ENCODE measurements at places on chromosomes 4 and X. TPM values are rescaled to one million over a fixed set of nuclear protein-coding genes. Genes with fewer than 3 reads are reported as not detected.

Gene CT45A8
- not detected for total RNA-seq

GRCh38 chr4:78742300-78742699, 33.9 kb upstream of the BMP2K start:
- no peak overlapping the region for H3K27ac ChIP-seq
- DNase-seq: no peak
- no peak overlapping the region for H3K4me3 ChIP-seq
- H3K36me3 ChIP-seq: no peaks in the 10 kb centered on the region
- H3K4me1 ChIP-seq: no peaks in the 10 kb centered on the region

DNA sequence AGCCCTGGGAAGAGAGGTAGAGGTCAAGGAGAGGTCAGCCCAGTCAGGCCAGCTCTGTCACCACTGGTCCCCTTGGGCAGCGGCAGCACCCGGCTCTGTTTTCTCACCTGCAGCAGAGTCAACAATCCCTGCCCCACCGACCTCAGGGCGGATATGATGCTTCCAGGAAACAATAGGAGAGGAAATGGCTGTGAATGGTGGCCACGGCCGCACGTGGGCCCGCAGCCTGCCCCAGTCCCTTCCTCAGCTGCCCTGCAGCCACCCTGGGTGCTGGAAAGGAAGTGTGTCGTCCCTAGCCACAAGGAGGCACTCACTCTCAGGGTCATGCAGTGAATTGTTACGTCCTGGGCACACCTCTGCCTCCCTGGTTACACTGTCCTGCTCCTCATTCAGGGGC, 92.5 kb upstream of the ENPP6 start:
- no peaks in the 10 kb centered on the region for H3K36me3 ChIP-seq
- DNase-seq: no peak
- H3K4me1 ChIP-seq: peaks cover 21% of the 10 kb centered on the region
- no peaks in the 10 kb centered on the region for H3K27me3 ChIP-seq
- H3K27ac ChIP-seq: no peak overlapping the region

- no peaks in the 10 kb centered on the region for H3K36me3 ChIP-seq
- no peaks in the 10 kb centered on the region for H3K4me1 ChIP-seq
- H3K4me3 ChIP-seq: no peak overlapping the region
- H3K27ac ChIP-seq: no peak overlapping the region
- no peaks in the 10 kb centered on the region for H3K27me3 ChIP-seq
Observed at GRCh38 chr4:21728304-21728703, 220.3 kb downstream of the KCNIP4 start.

Gene MGARP
- total RNA-seq: 0.38 TPM

Gene IBSP
- not detected for total RNA-seq

DNA sequence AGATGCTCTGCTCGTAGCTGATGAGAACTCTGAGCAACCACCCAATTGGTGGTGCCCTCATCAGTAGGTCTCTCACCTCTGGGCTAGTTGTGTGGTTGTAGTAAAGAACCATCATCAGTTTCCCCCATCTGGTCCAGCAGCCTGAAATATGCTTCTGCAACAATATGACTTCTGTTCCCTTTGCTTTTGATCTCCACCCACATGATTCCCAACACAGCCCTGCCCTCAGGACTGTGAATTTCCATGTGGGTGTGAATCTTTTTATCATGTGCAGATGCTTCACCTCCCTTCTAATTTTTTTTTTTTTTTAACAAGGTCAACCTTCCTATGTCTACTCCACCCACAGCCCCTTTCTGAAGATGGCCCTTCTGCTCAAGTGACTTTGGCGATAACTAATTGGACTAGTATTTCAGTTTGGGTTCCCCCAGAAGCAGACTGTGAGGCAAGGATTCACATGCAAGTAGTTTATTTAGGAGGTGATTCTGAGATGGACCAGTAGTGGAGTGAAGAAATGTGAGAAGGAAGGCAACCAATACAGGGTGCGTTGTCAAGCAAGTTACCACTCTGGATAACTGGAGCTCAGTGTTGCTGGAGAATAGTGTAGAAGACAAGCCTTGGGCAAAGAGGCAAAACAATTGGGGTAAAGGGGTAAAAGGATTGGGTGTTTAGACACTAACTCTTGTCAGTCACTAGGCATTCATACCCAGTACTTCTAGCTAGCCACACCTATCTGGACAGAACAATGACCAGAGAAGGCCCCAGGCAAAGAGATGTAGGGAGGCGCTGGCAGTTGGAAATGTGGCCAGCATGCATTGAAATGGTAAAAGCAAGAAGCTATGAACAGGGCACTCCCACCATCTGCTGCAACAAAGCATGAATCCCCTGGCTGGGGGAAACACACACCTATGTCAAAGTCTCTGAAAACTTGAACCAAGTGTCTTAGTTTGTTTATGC, 466.2 kb downstream of the BCOR start:
- no peaks in the 10 kb centered on the region for H3K27me3 ChIP-seq
- no peaks in the 10 kb centered on the region for H3K4me1 ChIP-seq
- DNase-seq: no peak
- no peak overlapping the region for H3K27ac ChIP-seq
- H3K36me3 ChIP-seq: no peaks in the 10 kb centered on the region

DNA sequence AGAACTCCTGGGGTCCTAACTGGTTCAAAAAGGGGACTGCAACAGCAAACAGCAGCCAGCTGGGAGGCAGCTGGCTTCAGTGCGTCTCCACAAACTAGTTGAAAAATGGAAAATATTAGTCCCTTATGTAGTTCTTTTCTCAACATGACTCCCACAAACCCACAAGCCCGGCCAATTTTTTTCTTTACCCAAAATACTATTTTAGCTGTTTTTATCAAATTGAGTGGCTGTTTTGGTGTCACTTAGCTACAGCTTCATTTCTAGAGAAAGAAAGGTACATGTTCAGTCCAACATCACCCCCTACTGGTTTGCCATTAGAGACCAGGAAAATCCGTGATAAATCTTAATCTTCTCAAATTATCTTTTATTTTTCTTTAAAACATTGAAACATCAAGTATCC, 97.2 kb downstream of the GUCY2F start:
- H3K27ac ChIP-seq: no peak overlapping the region
- no peaks in the 10 kb centered on the region for H3K27me3 ChIP-seq
- H3K4me3 ChIP-seq: no peak overlapping the region
- no peaks in the 10 kb centered on the region for H3K36me3 ChIP-seq
- H3K4me1 ChIP-seq: no peaks in the 10 kb centered on the region

Gene RPL10
- 5,372 TPM for total RNA-seq

GRCh38 chrX:43505769-43506168, 150.3 kb upstream of the MAOA start:
- no peak for DNase-seq
- H3K4me1 ChIP-seq: no peaks in the 10 kb centered on the region
- H3K27me3 ChIP-seq: no peaks in the 10 kb centered on the region
- H3K36me3 ChIP-seq: no peaks in the 10 kb centered on the region

DNA sequence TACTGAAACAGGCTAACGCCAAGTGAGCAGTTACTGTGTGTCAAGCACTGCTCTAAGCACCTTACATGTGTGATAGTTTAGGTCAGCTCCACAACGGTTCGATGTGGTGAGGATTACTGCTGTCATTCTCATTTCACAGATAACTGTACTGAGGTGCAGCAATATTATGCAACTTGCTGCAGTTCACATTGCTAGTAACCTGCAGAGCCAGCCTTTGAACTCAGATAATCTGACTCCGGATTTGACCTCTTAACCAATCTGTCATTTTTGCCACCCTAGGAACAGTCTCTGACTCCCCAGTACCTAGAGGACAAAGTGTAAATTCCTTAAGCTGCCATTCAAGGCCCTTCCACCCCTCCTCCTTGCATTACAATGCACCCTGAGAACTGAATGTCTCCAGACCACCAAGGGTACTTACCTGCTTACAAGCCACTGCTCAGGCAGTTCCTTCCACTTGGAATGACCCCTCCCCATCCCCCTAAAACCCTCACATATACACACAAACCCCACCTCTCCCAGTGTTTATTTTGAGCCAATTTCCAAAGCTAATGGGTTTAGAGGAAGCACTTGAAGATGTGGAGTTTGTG, 24.9 kb downstream of the EFNB1 start:
- DNase-seq: no peak
- no peaks in the 10 kb centered on the region for H3K4me1 ChIP-seq
- no peak overlapping the region for H3K27ac ChIP-seq
- no peaks in the 10 kb centered on the region for H3K27me3 ChIP-seq
- no peaks in the 10 kb centered on the region for H3K36me3 ChIP-seq

Gene GPAT3
- 7.2 TPM for total RNA-seq

- DNase-seq: no peak
- no peak overlapping the region for H3K27ac ChIP-seq
- peaks cover 5% of the 10 kb centered on the region for H3K4me1 ChIP-seq
- no peaks in the 10 kb centered on the region for H3K27me3 ChIP-seq
- no peak overlapping the region for H3K4me3 ChIP-seq
- no peaks in the 10 kb centered on the region for H3K36me3 ChIP-seq
Observed at GRCh38 chr4:38371391-38371851, 292.6 kb upstream of the KLF3 start.

Gene SHROOM4
- total RNA-seq: 5.7 TPM

Gene DCAF4L1
- 0.08 TPM for total RNA-seq
